ENCODE measurements at places on chromosomes 3 and 15.
A peak's percentile ranks its signal among the peaks of the same experiment; 100 is the strongest.

DNA sequence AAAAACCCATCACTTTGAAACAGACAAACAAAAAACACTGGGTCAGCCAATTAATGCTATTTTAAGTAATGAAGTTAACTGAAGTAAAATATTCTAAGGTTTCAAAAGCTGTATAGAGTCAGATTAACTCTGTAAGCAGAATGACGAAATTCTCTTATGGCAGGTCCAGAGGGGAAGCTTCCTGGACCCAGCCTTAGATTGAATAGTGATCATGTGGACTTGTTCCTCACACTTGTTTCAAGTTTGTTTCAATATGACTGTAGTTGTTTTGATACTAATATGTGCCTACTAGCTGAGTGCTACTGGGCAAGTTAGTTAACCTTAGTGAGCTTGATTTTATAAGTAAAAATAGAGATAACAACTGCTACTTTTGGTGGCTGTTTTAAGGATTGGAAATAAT is 32.6 kb downstream of the PLS1 start:
- no peak for DNase-seq

DNA sequence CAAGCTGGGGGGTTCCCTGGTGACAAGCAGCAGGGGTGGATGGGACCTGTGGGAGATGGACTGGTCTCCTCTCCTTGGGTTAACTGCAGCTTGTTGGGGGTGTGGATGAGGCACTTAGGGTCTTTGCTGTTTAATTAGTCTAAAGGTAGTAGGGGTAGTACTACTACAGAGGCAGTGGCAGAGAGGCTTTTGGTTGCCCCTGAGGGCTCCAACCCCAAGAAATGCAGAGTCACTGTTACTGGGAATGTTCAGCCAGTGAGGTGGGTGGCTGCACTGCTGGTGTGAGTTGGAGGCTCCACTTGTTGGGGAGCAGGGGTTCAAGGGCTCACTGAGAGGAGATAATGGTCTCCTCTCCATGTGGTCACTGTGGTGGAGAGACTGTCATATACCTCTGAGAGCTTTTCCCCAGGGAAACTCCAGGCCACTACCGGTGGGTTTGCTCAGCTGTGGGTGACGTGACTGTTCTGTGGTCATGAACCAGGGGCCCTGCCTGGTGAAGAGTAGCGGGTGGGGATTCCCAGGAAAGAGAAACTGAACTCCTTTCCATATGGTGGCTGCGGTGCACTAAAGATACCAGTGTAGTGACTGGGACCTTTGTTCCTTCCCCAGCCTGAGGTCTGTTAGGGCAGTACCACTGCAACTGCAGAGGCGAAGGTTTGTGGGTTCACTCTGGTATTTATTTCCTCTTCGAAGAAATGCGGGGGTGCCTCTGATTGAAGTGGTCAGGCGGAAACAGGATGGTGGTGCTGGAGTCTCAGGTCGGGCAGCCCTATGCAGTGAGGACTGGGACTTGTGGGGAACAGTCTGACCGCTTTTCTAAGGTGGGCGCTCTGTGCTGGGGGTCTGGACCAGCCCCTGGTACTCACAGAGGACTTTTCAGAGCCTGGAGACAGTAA is 68.9 kb upstream of the TNFSF10 start:
- DNase-seq: no peak

GRCh38 chr3:36744763-36745162 is 19.6 kb downstream of the DCLK3 start:
- DNase-seq: no peak

GRCh38 chr15:85306946-85307686 is 73.3 kb upstream of the AKAP13 start:
- no peak for DNase-seq

DNA sequence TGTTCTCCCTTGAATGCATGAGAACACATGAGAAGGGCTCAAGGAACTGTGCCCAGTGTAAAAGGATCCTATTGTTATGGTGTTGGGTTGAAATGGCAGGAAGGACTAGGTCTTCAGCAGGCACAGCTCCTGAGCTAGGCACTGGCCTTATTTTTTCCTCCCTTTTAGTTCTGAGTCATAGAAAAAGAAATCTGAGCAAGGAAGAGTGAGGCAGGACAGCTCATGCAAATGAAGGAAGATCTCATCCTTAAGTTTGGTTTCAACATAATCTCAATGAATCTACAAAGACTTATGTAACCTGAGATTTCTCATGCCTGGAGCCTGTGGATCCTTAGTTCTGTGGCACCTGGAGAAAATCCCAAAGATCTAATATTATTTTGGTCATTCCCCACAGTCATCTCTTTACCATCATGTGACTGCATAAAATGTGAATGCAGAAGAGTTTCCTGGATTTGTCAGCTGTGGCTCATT is 188.6 kb upstream of the TBL1XR1 start:
- DNase-seq: no peak

DNA sequence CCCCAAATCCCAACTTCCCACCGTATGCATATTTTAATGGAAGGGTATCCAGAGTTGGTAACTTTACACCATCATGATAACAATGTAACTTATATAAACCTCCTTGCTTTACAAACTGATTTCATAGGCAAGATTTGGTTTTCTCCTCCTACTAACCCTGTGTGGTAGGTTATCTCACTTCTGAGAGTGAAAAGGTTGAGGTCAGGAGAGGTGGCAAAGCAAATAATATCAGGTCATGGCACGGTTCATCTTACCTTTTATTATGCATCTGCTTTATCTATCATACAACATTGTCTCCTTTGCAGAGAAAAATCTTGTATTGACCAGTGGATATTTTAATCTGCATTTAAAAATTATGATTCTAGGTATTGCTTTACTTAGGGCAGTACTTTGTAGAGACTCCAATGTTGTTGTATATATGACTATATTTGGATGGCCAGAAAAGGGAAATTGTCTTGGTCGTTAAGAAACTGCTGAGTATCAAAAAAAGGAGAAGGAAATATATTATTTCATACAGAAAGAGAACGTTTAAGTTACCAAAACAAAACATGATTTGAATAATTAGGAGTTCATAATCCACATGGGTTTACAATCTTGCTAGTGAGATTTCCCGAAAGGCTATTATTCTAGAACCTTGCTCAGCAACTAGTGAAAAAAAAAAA is 30.4 kb downstream of the NFKBIZ start:
- no peak for DNase-seq

DNA sequence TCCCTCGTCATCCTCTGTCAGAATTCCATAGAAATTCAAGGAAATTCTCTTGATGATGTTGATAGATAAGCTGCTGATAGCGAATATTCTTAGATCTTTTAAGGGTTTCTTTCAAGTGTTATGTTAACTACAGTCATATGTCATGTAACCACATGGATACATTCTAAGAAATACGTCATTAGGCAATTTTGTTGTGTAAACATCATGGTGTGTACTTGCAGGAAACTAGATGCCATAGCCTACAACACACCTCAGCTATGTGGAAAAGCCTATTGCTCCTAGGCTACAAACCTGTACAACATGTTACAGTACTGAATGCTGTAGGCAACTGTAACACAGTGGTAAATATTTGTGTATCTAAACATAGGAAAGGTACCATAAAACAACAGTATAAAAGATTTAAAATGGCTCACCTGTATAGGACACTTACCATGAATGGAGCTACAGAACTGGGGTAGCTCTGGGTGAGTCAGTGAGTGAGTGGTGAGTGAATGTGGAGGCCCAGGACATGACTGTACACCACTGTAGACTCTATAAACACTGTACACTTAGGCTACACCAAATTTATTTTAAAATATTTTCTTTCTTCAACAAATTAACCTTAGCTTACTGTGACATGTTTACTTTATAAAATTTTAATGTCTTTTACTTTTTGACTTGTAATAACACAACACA is 34.6 kb downstream of the GLDN start:
- DNase-seq: no peak

DNA sequence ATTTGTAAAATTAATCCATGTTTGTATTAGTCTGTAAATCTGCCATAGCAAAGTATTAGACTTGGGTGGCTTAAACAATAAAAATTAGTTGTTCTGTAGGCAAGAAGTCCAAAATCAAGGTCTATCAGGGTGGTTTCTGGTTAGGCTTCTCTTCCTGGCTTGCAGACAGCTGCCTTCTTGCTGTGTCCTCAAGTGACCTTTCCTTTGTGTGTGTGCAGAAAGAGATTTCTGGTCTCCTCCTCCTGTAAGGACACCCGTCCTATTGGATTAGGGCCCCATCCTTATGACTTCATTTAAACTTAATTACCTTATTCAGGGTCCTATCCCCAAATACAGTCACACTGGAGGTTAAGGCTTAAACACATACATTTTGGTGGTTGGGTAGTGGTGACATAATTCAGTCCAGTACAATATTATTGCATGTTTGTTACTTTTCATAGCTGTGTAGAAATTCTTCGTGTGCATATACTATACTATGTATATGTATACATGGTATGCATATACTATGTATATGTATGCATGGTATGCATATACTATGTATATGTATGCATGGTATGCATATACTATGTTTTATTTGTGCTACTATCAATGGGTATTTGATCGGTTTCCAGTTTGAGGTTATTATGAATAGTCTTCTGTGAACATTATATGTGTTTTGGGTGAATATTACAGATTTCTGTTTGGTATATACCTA is 57.9 kb upstream of the RNU6-1 start:
- peak; percentile 21 for DNase-seq

- no peak for DNase-seq
Observed at GRCh38 chr3:100682854-100683760, 26.2 kb upstream of the TFG start.

GRCh38 chr3:17386432-17386831 is 356.0 kb downstream of the TBC1D5 start:
- no peak for DNase-seq

GRCh38 chr3:119652306-119653033 is 7.9 kb downstream of the POPDC2 start:
- no peak for DNase-seq

- no peak for DNase-seq
Observed at GRCh38 chr3:123480428-123480827, 31.5 kb upstream of the ADCY5 start.

- peak; percentile 83 for DNase-seq
Observed at GRCh38 chr3:64187065-64187959, 38.0 kb downstream of the PRICKLE2 start.

GRCh38 chr3:197354568-197355001 is 56.2 kb upstream of the DLG1 start:
- no peak for DNase-seq

DNA sequence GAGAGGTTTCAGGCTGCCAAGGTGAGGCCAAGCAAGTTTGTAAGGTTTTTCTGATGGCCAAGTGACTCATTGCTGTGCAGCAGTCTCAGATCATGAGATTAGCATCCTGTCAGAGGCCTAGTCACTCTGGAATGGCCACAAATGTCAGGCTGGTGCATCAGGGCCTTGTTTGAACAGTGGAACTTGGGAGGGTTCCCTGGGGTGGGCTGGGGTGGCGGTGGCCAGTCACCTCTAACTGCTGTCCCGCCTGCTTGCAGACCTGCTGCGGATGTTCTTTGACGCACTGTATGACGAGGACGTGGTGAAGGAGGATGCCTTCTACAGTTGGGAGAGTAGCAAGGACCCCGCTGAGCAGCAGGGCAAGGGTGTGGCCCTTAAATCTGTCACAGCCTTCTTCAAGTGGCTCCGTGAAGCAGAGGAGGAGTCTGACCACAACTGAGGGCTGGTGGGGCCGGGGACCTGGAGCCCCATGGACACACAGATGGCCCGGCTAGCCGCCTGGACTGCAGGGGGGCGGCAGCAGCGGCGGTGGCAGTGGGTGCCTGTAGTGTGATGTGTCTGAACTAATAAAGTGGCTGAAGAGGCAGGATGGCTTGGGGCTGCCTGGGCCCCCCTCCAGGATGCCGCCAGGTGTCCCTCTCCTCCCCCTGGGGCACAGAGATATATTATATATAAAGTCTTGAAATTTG is 2.8 kb upstream of the FAM131A start:
- no peak for DNase-seq

DNA sequence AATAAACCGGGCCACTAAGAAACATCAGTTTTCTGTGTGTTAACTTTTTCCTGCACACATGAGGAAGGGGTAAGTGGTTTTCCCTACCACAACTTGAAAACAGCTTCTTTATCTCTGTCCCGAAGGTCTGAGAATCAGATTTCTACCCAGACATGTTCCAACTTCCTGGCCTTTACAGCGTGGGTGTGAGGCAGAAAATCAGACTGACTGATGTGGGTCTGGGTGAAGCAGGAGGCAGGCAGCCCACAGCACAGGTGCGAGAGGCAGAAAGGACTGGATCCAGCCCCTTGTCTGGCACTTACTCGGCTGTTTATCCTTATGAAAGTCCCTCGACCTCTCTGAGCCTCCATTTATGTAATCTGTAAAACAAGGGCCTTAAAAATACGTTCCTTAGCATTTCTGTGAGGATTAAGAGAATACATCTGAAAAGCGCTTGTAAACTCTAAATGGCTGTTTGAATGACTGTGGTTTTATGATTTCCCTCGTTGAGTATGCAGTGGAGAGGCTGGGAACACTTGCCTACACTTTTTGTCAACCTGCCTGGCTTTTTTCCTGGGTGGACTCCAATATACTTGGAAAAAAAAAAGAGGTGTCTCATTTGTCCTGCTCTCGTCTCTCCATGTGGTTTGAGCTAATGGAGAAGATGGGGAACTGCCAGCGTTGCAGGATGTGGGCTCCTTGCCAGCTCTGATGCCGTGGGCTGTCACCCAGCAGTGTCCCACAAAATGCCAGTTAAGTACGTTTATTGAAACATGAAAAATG is 3.1 kb downstream of the AGBL1 start:
- DNase-seq: no peak

DNA sequence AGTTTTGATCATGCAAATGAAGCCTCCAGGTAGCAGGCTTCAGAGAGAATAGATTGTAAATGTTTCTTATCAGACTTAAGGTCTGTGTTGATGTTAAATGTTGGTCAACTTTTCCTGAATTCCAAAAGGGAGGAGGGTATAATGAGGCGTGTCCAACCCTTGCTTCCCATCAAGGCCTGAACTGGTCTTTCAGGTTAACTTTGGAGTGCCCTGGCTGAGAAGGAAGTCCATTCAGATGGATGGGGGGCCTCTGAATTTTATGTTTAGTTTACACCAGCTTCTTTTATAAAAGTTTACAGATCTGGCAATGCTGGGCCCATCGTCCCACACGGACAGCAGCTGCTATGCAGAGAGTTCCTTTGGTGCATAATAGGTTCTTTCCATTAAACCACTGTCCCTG is 8.9 kb downstream of the CCDC13 start:
- DNase-seq: no peak

DNA sequence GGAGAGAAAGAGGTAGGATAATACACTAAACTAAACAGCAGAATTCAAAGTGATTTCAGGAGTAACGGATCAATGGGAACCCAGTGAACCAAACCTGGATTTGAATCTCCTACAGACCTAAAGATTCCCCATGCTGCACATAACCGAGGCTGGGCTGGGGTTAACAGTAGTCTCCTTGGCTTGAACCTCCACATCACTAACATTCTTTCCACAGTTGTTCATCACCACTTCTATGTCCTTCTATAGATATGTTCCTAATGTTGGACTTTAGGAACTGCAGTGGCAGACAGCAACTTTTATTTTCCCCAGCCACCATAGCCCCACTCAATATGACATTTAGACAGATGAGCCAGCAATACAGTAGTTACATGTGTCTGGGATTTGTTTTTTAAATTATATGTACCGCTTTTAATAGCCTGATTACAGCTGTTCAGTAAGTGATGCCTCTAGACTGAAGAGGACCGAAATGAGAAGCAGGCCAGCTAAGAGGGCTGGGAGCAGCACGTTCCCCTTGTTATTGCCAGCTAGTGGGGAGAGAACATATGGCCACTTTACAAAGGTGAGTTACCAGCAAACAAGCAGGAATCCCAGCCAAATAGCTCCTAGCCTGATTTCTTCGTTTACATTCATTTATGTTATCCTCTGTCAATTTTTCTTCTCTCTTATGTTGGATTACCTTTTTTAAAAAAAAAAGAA is 472.6 kb upstream of the CDIN1 start:
- DNase-seq: no peak

GRCh38 chr15:46322753-46323152 is 687.9 kb downstream of the SQOR start:
- DNase-seq: no peak

Measured in SHP77 treated with DMSO at 0.1 percent for 48 hours (cell line).